Stimulated activated CD4-positive, alpha-beta T cell treated with anti-CD3 and anti-CD28 coated beads, Interleukin-12 subunit alpha, Interleukin-12 subunit beta, amount 100 ng/mL, for 48 hours (primary cell): ENCODE measurements at places on chromosomes 2 and 18.

DNA sequence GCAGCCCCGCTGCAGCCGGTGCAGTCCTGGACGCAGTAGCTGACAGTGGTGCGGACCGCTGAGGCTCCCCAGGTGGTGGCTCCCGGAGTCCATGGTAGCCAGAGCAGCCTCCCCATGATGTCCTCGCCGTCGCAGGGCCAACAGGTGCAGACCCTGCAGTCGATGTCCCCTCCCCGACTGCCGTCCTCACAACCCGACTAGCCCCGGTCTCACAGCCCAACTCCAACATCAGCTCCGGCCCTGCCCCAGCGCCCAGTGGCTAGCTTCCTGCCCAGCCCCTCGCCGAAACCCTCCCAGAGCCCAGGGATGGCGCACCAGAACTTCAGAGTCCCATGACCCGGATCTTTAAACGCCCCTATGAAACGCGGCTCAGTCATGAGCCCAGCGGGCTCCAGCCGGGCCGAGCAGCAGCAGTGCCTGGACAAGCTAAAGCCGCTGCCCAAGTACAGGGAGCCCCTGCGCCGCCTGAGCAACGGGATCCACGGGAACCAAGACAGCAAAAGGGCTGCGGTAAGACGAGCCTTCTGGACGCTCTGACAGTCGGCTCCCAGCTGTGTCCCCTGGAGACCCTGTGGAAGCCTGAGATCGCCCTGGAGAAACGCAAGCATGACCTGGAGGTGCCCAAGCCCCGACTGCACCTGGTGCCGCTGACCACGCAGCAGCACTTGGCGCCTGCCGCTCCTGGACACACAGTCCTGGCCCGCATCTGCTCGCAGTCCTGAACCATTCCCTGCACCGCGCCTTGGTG, 53.8 kb upstream of the TUBA3E start:
- DNase-seq: no peak

DNA sequence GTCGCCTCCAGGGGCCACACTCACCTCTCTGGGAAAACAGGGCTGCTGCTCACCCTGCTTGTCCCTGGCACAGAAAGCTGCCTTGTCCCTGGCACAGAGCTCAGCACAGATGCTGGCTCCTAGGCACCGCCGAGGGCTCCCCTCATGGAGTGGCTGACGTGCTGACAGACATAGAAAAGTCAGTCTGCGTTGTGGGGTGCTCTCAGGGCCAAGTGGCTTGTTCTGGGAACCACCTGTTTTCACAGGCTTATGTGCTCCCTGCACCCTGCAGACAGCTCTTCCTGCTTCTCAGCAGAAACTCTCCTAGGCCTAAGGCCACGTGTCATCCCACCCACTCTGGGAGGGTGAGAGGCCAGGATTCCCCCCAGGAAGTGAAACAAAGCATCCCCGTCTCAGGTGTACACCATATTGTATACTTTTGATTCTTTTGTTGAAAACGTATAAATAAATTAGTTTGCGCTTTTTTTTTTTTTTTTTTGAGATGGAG, 84.7 kb upstream of the TMEM200C start:
- no peak for DNase-seq

DNA sequence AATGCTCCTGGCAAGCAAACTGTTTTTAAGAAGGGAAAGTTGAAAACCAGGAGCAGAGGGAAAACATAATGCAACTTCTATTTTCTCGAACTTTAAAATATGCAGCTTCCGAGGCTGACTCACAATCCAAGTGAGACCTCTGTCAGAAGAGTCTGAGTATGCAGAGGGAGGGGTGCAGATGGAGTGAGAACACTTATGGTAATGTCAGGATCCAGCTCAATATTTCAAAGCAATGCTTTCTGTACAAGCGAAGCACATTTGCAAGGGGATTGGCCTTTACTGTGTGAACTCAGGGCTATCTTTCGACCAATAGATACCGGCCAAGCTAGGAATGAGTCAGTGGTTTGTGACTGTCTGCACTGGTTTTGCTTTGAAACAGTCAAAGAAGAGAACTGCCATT, 242.7 kb downstream of the CNTNAP5 start:
- no peak for DNase-seq

DNA sequence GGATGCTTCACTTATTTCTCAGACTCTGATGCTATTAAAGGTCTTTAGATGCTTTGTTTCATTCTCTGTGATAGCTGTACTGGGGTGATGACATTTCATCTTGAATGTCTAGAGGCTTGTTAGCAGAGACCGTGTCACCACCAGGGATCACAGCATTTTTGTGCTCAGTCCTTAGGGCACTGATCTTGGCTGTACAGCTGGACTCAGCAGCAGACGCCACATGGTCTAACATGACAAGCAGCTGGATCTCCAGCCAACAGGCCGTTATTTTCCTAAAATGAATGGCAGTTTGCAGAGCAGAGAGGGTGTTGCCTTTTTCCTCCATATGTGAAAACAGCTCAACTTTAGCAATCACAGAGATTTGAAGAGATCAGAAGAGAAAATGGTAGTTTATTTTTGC, 491.8 kb downstream of the CDH2 start:
- DNase-seq: no peak

DNA sequence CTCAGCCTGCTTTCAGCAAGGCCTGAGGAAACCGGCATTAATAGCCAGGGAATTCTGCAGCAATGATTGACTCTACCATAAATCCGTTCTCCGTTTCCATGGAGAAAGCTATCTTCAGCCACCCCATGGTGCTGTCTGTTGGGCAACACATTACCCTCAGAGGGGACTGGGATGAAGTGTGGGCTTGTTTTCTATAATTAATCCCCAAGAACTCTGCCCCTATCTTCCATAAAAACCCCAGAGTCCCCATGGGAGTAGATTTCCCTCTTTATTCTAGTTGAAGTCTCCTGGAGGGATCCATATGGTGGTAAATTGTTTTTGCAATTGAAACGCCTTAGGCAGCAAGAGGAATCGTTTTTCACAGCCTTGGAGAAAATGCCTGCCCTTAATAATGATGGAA, 9.2 kb downstream of the G6PC2 start:
- DNase-seq: no peak

- DNase-seq: no peak
Observed at GRCh38 chr2:133817680-133818566, 249.7 kb upstream of the NCKAP5 start.

DNA sequence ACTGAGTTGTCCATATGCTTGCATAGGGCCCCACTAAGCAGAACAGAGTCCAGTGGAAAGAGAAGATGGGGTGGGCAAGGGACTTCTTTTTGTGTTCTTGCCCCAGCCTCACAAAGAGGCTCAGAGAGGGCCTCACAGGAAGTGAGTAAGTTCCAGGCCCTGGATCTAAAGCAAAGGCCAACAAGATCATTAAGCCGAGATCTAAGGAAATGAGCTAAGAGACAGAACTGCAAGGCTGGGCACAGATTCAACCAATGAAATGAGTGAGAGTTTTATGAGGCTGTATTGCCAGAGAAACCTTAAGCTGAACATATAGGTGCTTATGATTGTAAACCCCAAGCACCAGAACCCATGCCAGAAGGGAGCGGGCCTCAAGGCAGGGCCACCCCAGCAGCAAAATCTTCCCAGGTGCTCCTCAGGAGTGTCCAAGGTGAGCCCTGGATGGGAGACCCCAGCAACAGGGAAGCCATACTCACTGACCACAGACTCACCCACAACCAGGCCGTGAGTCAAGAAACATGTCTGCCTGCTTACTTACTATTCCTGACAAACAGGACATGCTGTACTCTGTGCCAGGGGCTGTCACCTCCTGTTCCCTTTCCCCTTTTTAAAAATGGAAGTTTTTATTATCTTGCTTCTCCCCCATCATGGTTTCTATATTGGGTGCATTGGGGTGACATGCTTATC, 40.2 kb downstream of the SLC14A1 start:
- no peak for DNase-seq

- DNase-seq: no peak
Observed at GRCh38 chr2:58089081-58089480, 42.5 kb downstream of the VRK2 start.

DNA sequence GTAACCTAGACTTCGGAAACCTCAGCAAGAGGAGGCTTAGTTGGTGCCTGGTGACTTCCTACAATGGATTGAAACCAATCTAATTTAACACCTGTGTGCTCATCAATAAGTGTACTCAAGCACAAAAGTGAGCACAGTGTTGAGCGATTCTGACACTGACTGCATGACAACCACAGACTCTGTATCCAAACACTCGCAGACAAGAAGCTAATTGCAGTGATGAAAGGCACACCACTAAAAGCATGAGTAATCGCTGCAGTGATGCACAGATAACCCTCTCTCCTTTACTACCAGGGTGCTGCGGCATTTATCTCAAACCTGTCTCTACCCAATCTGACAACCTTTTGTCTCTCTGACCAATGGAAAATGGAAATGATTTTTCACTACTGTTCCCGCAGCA, 168.1 kb downstream of the AFF3 start:
- DNase-seq: no peak

DNA sequence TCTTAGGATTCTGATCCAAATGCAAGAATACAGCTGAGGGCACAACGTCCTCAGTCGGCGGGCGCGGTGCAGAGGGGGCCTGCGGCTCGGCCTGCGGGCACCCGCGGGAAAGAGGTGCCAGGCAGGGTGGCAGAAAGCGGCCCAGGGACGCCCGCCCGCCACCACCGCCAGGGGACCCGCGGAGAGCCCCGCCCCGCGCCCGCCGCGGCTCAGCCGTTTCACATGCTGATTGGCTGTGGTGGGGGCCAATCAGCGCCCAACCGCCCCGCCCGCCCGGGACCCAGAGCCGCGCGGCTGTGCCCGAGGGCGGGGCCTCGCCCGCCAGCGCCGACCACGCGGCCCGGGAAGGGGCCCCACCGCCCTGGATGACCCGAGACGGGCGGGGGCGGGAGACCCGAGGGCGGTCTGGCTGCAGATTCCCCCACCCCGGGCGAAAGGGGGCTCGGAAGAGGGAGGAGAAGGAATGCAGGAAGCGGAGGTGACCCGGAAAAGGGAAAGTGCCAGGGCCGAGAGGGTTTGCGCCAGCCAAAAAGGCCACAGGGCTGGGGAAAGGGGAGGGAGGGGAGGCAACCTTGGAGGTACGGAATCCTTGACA, 8.0 kb downstream of the IRS1 start:
- peak; percentile 91 for DNase-seq

- no peak for DNase-seq
Observed at GRCh38 chr18:37844209-37844970, 278.8 kb upstream of the CELF4 start.
